Neural crest cell (in vitro differentiated cells): ENCODE measurements at places on chromosomes 13 and 19.

GRCh38 chr19:55930996-55931515, 1.1 kb downstream of the NLRP13 start:
- no peak for DNase-seq

DNA sequence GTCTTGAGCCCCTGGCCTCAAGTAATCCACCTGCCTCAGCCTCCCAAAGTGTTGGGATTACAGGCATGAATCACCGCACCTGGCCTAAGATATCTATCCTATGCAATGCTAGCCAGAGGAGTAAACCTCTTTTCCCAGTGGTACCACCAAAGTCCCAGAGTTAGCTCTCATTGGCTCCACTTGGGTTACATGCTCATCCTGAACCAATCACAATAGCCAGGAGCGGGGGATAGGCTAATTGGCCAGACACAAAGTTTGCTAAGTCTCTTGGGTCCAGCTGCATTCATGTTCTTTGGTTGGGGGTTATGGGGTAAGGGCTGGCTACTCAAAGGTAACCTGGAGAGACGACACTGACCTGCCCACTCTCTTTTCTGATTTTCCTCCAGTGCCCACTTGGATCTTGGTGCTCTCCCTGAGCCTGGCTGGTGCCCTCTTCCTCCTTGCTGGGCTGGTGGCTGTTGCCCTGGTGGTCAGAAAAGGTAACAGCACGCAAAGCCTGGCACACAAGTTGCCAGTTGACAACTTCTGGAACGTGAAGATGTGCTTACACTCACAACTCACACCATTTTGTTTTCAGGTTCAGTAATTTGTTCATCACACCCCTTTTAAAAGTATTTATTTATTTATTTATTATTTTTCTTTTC, 7.8 kb downstream of the C19orf38 start:
- no peak for DNase-seq

DNA sequence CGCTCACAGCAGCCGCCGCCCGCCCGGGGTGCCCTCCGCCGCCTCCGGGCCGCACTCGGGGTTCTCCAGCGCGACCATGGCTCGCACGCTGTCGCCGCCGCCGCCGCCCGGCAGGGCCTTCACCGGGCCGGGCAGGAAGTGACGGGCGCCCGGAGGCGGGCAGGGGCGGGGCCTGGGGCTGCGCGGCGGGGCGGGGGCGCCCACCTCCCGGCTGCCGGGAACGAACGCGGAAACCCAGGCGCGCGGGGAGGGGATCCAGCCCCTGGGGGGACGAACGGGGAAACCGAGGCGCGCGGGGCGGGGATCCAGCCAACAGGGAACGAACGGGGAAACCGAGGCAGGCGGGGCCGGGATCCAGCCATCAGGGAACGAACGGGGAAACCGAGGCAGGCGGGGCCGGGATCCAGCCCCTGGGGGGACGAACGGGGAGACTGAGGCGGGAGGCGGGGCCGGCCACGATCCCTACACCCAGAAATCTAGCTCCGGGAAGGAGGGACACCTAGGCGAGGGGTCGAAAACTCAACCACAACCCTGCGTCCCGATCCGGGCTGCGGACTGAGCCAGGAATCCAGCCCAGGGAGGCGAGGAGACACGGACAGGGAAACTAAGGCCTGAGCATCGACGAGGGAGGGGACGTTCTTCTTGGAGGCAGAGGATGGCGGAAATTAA, at the start of gene R3HDM4:
Gene R3HDM4 (minus strand): TSS at position 140 of the 669 bp plus-strand sequence. CDS start 62 bp downstream, at position 78.
- DNase-seq = peak; percentile 61

GRCh38 chr19:14119146-14119545, 1.6 kb upstream of the PRKACA start:
- DNase-seq = no peak

GRCh38 chr19:18833141-18833476, 1.4 kb downstream of the UPF1 start:
- DNase-seq = no peak

- no peak for DNase-seq
Measured at GRCh38 chr13:27813826-27814225, 21.5 kb downstream of the GSX1 start.

DNA sequence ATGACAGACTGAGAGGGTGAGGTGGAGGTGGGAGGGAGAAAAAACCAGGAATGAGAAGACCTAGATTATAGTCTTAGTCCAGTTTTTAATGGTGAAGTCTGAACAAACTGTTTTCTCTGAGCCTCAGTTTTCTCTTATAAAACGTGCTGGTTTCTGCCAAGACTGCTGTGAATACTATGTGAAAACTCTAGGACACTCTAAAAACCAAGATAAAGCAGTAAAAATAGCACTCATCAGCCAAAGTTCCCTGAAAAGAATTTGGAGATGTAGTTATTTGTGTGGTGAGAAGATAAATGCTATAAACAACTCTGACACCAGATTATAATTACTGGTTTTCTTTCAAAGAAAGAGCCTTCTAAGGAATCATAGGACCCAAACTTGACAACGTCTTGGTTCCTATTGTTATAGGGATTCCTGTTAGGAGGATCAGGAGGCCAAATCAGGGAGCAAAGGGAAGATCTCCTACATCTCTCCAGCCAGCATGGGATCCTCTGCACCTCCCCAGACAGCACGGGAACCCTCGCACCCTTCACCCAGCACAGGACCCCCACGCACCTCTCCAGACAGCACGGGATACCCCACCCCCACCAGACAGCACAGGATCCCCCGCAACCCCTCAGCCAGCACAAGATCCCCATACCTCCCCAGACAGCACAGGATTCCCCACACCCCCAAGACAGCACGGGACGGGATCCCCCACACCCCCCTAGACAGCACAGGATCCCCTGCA, 130.2 kb downstream of the MIPEP start:
- DNase-seq = no peak

DNA sequence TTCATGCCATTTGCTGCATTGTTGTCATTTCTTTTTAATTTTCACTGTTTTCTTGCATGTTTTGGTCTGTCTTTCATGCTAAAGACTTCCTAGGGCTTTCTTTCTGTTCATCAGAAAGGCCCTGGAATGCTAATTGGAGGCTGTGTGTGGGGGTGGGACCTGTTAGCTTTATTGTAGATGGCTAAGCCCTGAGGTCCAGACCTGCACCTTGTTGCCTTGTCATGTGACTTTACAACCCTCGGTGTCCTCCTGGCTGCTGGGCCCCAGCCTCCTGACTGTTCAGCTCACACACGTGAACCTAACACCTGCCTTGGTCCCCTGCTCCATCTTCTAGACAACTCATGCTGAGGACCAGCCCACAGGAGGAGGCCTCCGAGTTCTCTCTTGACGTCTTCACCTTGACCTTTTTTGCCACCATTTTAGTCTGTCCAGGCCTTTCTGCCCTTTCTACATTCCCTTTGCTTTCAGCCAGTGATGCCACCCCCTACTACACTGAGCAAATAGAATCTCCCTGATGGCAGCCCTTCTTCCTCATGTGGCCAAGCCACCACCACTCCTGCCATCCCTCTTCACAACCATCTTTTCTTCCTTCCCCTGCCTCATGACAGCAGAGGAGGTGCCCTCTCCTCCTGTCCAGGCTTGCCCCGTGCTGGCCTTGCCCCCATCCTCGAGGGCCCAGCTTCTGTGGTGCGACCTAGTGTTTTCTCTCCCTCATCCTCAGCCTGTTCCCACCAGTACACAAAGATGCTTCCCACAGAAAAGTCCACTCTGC, 41.4 kb upstream of the GPI start:
- DNase-seq = no peak

- no peak for DNase-seq
Measured at GRCh38 chr19:1018393-1018792, 2.5 kb downstream of the TMEM259 start.

DNA sequence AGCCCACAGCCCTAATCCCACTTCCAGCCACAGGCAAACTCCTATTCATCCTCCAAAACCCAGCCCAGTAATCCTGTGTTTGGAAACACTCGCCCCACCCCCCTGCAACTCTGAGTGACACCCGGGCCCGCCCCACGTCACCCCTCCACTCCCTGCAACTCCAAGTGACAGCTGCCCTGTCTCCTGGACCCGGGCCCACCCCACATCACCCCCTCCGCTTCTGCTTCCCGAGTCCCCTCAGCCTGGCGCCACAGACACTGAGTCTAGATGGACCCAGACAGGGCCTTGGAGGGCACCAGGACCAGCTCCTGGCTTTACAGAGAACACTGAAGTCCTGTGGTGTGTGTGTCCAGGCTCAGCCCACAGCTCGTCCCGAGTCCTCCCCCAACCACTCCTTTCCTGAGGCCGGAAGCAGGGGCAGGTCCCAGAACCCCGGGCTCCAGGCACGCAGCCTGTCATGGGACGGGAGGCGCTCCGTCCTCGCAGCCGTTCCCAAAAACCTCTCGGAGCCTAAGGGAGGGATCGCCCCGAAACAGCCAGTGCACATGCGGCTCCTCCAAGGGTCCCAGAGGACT, 7.7 kb downstream of the REXO1 start:
- no peak for DNase-seq

- DNase-seq = no peak
Measured at GRCh38 chr13:110546378-110546777, 15.1 kb downstream of the RAB20 start.

- DNase-seq = no peak
Measured at GRCh38 chr13:93561576-93562225, 335.1 kb downstream of the GPC6 start.

- no peak for DNase-seq
Measured at GRCh38 chr13:79222427-79223205, 183.4 kb downstream of the RBM26 start.

GRCh38 chr19:18173572-18174288, at the start of gene IFI30:
TSS of gene IFI30 (plus strand) at chr19:18173813. CDS start at chr19:18173842, 29 bp downstream.
- no peak for DNase-seq

DNA sequence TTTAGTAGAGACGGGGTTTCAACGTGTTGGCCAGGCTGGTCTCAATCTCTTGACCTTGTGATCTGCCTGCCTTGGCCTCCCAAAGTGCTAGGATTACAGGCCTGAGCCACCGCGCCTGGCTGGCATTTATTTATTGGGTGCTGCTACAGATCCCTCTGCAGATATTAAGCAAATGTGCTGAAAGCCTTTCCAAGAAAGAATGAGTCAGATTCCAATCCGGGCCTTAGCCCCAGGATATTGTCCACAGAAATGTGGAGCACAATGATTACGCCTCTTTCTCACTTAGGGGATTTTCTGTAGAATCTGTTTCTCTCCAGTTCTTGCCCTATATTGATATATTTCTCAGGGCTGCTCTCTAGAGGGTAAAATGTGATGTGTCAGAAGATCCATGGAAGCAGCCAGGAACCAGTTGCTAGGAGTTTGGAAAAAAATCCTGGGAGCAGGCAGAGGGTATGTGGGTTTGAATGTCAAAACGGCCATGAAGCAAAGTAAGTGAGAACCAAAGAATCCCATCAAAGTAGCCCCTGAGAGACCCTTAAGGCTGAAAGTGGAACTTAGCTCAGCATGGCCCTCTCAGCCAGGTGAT, 24.8 kb upstream of the IGFL4 start:
- DNase-seq = no peak

DNA sequence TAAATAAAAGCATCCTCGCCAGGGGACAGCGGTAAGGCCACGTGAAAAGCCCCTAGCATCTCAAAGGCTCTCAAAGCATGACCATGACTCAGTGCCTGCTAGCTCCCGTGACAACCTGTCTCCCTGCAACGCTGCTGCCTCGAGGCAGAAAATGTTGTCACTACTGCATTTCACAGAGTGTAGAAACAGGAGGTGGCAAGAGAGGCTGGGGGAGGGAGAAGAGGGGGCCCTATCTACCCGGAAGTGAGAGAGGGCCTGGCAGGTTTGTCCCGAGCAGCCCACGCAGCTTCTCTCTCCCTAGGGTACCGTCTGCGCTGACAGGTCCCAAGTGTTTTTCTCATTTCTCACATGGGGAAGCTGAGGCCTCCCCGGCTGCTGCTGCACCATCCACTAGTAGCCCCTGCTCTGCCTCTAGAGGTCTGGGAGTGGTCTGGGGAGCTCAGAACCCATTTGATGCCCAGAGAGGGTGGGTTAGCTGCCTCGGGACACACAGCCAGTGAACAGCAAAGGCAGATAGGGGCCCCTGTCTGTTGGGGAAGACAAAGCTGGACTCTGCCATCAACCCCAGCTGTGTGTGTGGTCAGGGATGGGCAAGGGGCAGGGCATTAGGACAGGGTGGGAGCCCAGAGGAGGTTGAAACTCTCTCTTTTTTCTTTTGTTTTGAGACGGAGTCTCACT, 3.7 kb downstream of the TINCR start:
- no peak for DNase-seq

DNA sequence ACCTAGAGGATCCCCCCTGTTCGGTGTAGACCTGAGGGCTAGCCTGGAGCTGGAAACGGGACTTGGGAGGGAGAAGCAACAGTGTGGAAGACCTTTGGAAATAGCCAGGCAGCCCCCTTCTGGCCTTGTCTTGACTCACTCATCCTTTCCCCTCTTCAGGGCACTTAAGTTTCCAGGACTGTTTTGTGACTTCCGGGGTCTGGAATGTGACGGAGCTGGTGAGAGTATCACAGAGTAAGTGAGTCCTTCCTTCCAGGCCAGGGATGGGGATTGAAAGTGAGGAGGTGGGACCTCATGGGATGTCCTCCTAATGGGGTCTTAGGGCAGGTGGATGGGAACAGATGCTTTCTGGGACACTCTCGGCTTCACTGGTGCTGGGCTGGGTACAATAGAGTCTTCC, 29.4 kb downstream of the LYL1 start:
- no peak for DNase-seq

GRCh38 chr19:582497-583197, 7.0 kb upstream of the HCN2 start:
- DNase-seq = no peak

DNA sequence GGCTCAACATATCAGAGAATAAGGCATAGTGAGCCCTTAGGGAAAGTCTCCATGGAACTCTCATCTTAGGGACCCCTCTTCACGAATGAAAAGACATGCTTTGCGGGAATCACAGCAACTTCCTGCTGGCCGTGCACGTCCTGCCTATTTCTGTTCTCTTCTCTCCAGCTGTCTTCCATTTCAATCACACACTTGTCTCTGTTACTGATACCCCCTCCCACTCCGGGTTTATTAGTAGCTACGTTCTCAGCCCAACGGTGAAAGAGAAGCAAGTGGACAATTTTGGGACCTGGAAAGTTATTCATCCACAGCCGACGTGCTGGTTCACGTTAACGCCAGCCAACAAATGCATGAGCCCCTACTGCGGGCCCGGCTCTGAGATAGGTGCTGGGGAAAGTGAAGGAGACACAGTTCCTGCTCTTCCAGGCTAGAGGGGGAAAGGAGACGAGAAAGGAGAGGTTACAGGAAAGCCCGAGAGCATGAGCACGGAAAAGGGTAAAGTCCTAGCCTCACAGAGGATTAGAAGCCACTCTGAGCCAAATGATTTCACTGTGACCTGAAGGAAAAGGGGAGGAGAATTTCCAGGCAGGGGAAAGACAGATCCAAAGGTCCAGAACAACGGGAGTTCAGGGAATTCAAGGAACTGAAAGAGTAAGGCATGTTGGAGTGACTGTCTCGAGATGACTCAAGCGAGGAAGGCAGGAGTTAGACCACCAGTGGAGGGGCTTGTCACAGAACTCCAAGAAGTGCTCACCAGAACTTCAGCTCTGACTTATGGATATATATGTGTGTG, 81.8 kb upstream of the CLDN10 start:
- DNase-seq = no peak
